Left ventricle myocardium superior (tissue), 1 donor: ENCODE measurements at places on chromosomes 2 and 18.

DNA sequence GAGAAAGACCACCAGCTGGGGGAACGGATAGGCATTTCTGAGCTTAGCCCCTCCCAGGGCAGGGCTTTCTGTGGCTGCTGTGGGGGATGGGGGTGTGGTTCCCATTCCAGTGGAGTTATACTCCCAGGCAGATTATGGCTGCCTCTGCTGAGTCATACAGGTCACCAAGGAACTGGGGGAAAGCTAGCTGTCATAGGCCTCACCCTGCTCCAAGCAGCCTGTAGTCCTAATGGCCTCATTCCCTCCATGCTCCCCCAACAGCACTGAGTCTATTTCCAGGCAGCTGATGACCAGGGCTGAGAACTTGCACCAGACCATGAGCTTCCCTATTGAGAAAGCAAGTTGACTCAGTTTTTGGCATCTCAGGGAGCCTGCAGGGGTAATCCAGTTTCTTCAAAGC is 87.1 kb downstream of the GPR39 start:
- DNase-seq = no peak

DNA sequence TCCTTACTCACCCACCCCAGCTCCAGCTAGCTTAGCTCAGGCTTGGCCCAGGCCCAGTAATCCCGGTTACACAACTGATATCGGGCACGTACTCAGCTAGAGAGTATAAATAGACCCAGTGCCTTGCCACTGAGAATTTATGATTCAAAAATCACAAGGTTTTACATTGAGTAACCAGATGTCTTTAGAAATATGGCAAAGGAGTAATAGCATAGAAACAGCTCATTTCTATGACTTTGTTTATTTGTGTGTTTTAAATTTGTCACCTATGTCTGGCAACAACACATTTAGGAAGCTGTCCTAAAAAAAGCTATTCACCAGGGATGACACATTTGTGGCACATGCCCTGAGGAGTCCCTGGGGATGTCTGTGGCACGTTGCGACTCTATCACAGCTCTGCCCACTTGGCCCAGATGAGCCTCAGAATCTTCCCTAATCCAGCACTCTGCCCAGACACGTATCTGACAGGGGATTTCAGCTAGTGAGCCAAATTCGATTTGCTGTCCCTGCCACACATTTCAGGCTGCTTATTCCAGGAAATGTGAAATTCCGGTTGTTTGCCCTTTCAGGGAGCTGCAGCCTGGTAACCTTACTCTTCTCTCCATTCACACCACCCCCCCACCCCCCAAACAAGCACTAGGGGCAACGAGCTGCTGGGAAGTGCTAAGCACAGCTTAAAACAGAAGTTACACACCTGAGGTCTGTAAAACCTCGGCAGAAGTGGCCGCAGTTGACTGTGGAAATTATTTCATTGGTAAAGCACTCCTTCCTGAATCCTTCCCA is 85.4 kb upstream of the ZCCHC2 start:
- peak; percentile 90 for DNase-seq

DNA sequence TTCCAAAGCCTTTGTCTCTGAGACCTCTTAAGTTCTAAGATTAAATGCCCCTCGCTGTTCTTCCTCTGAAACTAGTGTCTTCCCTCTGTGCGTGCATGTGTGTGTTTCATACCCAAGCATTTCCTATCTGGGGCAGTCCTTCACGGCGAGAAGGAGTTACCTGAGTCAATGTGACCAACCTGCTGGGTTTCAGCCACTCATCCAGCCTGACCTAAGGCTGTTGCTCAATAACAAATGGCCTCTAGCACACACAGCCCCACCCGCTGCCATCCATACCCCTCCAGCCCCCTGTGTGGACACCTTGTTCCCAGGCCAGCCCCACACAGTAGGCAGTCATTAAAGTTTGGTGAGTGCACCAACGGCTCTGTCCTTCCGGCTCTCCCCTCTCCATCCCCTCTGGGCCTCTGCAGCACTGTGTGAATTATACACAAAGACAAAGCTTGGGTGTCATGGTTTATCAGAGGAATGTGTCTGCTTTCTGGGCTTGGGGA is 53.8 kb upstream of the FOSL2 start:
- no peak for DNase-seq

GRCh38 chr2:45439788-45440773 is 171.0 kb downstream of the SRBD1 start:
- no peak for DNase-seq

- no peak for DNase-seq
Measured at GRCh38 chr2:45259547-45260160, 250.4 kb upstream of the SIX2 start.

GRCh38 chr2:96091711-96092572 is 24.4 kb downstream of the ADRA2B start:
- DNase-seq = peak; percentile 19
